ENCODE measurements at places on chromosomes 1 and 21.
A peak's percentile ranks its signal among the peaks of the same experiment; 100 is the strongest.

GRCh38 chr1:156832434-156832833 is 15.8 kb upstream of the SH2D2A start:
- no peak for DNase-seq
- H3K4me1 ChIP-seq, result no peaks in the 10 kb centered on the region
- no peaks in the 10 kb centered on the region for H3K36me3 ChIP-seq
- peaks cover 39% of the 10 kb centered on the region for H3K27me3 ChIP-seq
- no peak overlapping the region for H3K4me3 ChIP-seq
- no peak overlapping the region for H3K27ac ChIP-seq

DNA sequence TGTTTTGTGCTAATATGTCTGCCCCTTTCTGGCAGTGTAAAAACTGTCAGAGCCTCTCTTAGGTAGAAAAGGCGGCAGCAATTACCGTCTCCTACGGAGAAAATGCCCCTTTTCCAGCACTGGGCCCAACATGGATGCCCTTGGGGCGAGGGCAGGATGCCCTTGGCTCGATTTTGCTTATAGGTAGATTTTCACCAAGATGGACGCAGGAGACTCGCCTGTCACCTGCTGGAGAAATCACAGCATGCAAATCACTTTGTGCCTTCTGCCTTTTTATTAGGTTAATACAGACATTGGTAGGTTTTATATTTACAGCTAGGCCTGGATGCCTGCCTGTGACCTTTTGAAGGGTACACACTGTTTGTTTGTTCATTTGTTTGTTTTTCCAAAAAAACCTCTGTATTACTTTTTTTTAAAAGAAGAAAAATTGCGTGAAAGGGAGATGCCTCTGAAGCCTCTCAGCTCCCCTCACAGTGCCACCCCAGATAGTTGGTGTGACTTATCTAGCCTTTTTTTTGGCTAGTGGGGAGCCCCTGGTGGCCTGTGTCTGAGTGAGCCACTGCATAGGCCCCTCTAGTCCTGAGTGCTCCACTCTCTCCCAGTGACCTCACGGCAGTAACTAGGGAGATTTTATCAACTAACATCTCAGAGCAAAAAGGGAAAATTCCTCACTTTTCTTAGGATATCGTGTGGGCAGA is 2.5 kb downstream of the ATP1B1 start:
- H3K4me3 ChIP-seq, result peak overlapping the region; percentile 73
- no peaks in the 10 kb centered on the region for H3K36me3 ChIP-seq
- H3K27me3 ChIP-seq, result peaks cover 18% of the 10 kb centered on the region
- H3K4me1 ChIP-seq, result peaks cover 50% of the 10 kb centered on the region
- H3K27ac ChIP-seq, result peak overlapping the region; percentile 73

GRCh38 chr1:227735539-227736285 is 477 bp downstream of the SNAP47 start:
- H3K27me3 ChIP-seq, result no peaks in the 10 kb centered on the region
- peaks cover 14% of the 10 kb centered on the region for H3K36me3 ChIP-seq

DNA sequence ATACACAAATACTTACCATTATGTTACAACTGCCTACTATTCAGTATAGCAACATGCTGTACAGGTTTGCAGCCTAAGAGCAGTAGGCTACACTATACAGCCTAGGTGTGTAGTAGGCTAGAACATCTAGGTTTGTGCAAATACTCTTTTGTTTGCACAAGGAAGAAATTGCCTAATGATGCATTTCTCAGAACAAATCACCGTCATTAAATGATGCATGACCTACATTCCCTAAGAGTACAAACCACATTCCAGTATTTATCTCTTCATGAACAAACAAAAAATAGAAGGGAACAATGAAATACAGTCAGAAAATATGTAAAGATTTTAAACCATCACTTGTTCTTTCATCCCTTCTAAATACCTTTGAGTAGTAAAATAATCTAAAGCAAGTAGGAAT is 109.7 kb upstream of the HP1BP3 start:
- no peak overlapping the region for H3K4me3 ChIP-seq
- no peak for DNase-seq
- no peaks in the 10 kb centered on the region for H3K27me3 ChIP-seq
- no peak overlapping the region for H3K27ac ChIP-seq
- peaks cover 19% of the 10 kb centered on the region for H3K36me3 ChIP-seq

DNA sequence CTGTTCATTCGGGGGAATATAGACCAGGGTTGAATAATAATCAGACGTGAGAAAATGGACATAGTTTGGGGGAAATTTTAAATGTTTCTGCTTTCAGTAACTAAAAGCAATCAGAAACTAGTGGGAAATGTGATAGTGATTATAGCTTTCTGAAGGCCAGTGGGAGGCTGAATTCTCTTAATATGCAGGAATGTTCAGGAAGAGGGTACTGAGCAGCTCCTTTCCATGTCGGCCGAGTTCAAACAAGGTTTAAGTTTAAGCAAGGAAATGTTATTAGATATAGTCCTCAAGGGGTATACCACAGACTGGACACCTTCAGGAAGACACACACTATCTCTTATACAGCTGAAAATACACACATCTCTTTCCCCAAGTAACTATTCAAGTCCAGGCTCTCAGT is 105.5 kb downstream of the HHAT start:
- DNase-seq, result no peak
- no peak overlapping the region for H3K4me3 ChIP-seq
- no peaks in the 10 kb centered on the region for H3K27me3 ChIP-seq

All from keratinocyte (primary cell).